GM23338 (cell line): ENCODE measurements at places on chromosomes 13 and 19. TPM values are rescaled to one million over a fixed set of nuclear protein-coding genes. Genes with fewer than 3 reads are reported as not detected.
A peak's percentile ranks its signal among the peaks of the same experiment; 100 is the strongest.

Gene PLPP2
- polyA plus RNA-seq: 52.9 and 58.3 TPM in 2 replicates

GRCh38 chr19:827314-827709 is 325 bp upstream of the AZU1 start:
- DNase-seq: no peak

GRCh38 chr19:1756705-1757465 is 3.6 kb downstream of the ONECUT3 start:
- DNase-seq: no peak

DNA sequence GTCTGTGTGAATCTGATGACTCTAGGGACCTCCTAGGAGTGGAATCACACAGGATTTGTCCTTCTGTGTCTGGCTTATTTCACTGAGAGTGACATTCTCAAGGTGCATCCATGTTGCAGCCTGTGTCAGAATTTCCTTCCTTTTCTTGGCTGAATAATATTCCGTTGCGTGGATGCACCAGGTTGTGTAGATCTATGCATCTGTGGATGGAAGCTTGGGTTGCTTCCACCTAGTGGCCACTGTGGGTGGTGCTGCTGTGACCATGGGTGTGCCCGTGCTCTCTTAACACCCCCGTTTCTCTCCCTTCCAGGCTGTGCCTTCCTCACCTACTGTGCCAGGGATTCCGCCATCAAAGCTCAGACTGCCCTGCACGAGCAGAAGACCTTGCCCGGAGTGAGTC is 26.2 kb downstream of the CELF5 start:
- DNase-seq: peak; percentile 62

- DNase-seq: no peak
Observed at GRCh38 chr13:23725922-23726321, 155.7 kb downstream of the TNFRSF19 start.

DNA sequence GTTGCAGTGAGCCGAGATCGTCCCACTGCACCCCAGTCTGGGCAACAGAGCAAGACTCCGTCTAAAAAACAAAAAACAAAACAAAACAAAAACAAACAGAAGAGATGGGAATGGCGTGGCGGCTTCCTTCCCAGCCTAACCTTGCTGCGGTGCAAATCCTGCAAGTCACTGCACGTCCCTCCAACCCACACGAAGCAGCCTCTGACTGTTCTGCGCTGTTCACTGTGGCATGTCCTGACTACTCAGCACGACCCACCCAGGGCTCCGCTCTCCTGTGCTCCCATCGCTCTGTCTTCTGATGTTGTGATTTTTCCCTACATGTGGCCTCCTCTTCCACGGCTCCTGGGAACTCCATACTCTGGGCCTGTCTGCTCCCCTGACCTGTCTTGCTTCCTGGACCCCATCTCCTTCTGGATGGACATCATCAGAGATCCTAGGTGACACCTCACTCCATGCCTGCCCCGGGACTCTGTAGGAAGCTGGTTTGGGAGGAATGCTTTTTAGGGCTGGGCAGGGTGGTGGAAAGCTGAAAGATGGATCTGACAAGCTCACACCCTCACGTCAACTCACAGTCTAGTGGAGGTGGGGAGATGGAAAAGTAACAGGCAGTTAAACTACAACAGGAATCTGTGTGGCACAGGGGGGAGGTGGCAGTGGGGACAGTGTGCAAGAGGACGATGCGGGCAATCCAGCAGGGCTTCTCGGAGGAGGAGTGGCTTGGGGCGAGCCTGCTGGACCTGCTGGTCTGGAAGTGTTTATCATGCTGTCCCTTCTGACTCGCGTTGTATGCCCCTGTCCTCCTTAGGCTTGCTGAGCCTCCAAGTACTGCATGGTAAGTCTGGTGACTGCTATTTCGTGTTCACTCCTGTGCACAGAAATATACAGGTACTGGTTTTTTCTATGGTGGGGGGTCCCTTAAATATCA is 18.8 kb downstream of the ZSCAN5A start:
- peak; percentile 5 for DNase-seq

- no peak for DNase-seq
Observed at GRCh38 chr13:32209652-32210051, 105.5 kb downstream of the ZAR1L start.

DNA sequence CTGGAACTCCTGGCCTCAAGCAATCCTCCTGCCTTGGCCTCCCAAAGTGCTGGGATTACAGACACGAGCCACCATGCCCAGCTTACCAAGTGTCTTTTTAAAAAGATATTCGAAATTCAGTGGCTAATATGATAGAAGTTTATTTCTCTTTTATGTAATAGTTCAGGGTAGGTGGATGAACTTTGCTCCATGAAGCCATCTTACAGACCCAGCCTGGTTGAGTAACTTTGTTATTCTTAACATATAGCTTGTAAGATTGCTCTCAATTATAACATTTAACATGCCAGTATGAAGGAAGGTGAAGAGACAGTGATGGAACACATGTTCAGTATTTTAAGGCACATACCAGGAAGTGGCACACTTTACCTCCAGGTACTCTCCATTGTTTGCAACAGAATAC is 42.4 kb downstream of the ZIC2 start:
- DNase-seq: no peak

GRCh38 chr19:2863816-2864215 is 3.3 kb upstream of the ZNF556 start:
- no peak for DNase-seq

GRCh38 chr19:18304208-18304457 is 18.7 kb downstream of the LSM4 start:
- DNase-seq: no peak

Gene ZNF844
- 1.8 and 2.1 TPM in 2 replicates for polyA plus RNA-seq

DNA sequence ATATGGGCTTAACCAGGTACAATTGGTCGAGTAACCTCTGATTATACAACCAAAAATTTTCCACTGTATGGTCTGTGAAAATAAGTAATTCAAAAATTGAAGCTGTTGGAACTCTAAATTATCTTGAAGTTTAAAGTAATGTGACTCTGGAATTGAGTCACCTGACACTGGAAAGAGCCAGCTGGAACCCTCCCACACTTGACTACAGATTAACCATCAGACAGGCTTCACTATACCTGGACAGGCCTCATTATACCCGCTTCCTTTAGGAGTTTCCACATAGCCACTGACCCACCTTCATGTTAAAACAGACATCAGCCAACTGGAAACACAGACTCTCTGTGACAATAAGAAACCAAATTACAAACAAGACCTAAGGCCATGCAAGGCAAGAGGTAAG is 1.3 kb downstream of the ZNF433 start:
- DNase-seq: no peak
